ENCODE measurements at places on chromosomes 6 and 20.
A peak's percentile ranks its signal among the peaks of the same experiment; 100 is the strongest.

DNA sequence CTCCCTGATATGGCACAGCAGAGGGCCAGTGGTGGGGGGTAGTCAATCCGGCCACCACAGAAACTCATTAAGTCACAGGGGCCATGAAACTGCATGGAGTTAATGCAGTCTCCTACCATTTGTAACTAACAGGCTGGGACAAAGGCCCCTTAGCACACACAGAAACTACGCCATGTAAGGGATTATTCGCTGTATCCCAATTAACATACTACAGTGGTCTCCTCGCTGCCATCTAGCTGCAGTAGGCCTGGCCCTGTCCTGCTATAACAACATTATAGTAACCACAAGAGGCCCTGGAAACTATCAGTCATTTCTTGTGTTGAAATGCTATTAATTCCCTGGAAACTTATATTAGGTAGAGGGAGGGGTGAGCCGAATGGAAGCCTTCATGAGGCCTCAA, 72.3 kb upstream of the CCN2 start:
- DNase-seq: no peak

- DNase-seq: no peak
Observed at GRCh38 chr20:17932396-17932795, 36.2 kb downstream of the SNX5 start.

DNA sequence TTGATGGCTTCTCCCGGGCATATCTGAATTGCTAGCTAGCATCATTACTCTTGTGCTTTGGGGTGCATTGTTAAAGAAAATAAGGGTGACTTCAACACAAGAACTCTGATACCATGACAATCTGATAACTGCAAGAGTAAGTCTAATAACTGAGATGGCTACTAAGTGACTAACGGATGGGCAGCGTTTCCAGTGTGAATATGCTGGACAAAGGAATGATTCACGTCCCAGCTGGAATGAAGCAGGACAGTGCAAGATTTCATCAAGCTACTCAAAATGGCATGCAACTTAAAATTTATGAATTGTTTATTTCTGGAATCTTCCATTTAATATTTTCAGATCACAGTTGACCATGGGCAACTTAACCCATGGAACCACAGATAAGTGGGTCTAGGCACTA, 31.7 kb downstream of the MOXD1 start:
- no peak for DNase-seq

GRCh38 chr20:57429580-57430200, 38.5 kb downstream of the RBM38 start:
- no peak for DNase-seq

DNA sequence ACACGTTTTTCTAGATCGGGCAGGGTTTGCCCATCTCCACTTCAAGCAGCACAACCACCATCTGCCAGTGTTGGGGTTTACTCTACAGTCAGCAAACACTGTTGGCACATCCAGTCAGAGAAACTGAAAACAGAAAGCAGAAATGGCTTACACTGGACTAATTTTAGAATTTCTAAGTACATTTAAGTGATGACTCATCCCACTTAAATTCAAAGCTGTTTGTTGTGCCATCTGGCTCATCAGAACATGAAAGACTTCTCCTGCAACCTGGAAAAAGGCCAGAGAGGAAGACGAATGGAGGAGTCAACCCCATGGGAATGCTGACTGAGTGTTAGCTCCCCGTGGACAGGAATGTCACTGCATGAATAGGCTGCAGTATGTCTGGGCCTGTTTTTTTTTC, 21.8 kb downstream of the FAM209B start:
- DNase-seq: no peak

- DNase-seq: no peak
Observed at GRCh38 chr6:1280666-1281300, 31.1 kb upstream of the FOXQ1 start.

GRCh38 chr6:33860706-33861474, 57.1 kb upstream of the MLN start:
- no peak for DNase-seq

DNA sequence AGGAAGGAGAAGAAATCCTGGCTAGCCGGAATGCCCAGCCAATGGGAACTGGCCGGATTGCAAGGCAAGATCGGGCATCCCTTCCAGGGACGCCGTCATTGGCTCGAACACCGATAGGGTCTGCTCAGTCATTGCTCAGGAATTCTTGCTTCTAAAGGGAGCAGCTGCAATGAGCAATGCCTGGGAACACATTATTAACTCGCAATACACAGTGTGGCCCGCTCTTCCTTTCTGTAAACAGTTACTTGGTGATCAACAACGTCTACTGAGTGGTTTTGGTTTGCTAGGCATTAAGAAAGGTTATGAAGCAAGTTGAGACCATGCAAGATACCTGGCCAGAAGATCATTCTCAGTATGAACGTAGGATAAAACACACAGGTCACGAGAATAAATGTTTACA, 165.4 kb upstream of the CITED2 start:
- DNase-seq: no peak

- DNase-seq: no peak
Observed at GRCh38 chr20:50689864-50690649, 1.3 kb downstream of the RIPOR3 start.

- no peak for DNase-seq
Observed at GRCh38 chr6:99867026-99867425, 127.0 kb downstream of the MCHR2 start.

GRCh38 chr6:100417036-100417435, 47.7 kb downstream of the SIM1 start:
- no peak for DNase-seq

DNA sequence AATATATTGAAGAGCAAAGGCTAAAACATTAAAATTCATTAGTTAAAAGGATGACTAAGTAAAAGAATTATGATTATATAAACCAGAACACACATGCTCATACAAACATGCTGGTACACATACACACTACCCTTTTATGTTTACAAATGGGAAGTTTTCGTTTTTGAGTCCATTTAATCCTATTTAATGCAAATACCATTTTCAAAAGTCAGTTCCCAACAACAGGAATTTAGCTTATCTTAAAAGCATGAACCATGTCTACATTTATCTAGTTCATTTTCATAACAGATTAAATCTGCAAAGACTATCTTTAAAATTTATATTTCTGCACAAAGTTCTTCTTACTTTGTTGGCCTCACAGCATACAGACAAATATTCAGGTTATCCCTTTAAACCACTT, 42.5 kb downstream of the MAN1A1 start:
- no peak for DNase-seq

- DNase-seq: peak; percentile 49
Observed at GRCh38 chr6:137571854-137572253, 77.7 kb upstream of the OLIG3 start.

DNA sequence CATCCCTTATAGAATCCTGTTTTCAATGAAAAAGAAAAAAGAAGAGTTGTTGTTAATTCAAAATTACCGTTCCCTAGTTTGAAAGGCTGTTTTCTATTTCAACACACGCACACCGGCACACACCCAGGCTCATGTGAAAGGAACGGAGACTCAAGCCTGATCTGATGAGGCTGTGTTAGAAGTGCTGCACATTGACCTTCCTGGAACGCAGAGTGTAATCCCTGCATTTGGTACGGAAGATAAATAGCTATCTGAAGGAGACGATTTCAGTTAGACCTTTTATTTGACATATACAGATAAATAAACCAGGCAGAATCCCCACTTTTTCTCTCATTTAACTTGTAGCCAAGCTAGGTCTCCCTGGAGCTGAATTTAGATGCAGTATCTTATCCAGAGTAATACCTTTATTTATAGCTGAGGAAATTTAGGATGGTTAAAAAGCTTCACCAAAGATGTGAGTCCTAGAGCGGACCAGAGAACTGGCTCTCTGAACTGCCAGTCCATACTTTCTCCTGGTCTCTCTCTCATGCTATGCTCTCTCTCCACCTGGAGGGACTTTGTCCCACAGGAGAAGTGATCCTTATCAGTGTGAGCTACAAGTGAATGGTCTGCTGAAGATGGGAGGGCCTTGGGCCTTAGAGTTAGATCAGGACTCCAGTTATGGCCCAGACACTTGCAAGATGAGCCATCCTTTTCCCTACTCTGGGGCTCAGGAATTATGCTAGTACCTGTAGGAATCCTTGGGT, 30.6 kb downstream of the MAP3K4 start:
- no peak for DNase-seq

DNA sequence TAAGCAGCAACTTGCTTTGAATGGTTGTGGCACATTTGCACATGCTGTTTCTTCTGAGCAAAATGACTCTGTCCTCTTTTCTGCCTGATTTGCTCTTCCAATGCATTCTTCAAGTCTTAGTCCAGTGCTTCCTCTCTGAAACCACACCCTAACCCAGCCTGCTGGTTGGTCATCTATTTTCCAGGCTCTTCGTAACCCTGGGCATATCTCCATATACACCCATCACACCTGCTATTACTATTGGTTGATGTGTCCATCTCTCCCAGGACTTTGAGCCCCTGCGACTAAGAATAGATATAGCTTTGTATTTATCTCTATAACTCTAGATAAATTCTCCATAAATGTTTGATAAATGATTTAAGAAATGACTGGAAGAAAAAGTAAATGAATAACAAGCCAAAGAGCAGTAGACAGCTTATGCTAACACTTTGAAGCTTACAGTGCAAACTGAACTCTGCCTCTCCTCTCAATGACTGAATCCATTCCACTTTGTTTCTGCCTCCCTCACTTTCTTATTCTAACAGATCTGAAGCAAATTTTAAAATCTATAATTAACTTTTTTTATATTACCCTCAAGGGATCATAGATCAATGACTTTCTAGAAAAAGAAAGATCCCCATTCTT, 59.7 kb upstream of the NT5E start:
- no peak for DNase-seq

- peak; percentile 15 for DNase-seq
Observed at GRCh38 chr20:57680934-57681914, 28.6 kb downstream of the PMEPA1 start.

DNA sequence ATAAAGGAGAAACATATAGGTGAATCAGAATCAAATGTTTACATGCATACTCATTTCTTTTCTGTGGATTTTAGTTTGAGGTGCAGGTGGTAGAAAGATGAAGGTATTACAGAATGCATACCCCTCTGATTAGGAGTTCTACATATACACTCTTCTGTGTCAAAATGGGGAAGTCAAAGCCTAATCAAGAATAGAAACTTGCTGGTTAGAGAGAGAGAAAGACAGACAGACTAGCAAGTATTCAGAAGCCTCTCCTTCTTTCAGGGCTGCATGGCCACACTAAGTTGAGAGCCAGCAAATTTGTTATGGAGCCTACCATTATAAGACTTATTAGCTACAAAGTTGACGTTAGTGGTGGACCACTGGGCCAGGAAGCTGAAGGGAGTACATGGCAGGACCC, 358.3 kb upstream of the EYS start:
- DNase-seq: no peak

DNA sequence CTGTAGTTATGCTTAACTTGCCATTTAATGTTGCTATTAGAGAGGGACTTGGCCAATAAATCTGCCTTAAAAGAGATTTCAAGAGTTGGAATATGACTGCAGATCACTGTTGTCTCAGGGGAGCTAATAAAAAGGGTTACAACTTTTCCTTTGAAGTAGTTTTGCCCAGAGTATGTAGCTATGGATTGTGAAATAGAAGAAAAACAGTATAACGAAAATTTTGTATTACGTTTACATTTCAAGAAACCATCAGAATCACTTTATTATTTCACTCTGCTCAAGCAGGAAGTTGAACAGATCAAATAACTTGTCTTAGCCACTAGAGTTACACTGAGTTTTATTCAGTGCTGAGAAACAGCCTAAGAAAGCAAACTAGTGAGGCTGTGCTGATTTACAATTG, 3.0 kb upstream of the ZSCAN26 start:
- DNase-seq: no peak

DNA sequence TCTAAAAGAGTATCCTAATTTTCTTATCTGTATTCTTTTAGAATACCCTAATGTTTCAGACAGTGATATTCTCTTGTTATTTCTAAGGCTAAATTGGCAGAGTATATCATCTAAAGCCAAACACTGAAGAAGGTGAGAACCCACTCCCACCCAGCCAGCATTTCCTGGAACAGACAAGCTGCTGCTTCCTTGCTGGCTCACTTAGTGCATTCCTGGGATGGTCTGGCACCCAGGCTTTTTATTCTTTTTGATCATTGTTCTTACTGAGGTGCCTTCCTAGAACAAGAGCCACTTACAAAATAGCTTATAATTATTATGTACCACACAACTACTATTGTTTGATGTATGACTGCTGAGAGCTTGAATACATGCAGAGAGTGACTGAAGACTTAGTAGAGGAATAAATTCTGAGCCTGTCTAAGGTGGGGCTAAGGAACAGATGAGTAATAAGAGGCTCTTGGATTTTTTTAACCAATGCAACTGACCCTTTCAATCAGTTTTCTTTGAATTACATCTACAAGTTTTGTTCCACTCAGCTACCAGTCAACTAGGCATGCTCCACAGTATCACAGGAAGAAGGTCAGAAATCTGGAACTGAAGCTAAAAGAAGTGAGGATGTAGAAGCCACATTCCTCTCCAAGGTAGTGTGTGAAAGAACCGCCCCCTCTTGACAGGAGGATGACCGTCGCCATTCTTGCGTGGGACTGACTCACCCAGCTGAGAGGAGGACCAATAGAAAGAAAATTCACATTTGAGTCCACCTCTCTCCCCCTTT, 30.1 kb downstream of the PRPH2 start:
- DNase-seq: no peak

DNA sequence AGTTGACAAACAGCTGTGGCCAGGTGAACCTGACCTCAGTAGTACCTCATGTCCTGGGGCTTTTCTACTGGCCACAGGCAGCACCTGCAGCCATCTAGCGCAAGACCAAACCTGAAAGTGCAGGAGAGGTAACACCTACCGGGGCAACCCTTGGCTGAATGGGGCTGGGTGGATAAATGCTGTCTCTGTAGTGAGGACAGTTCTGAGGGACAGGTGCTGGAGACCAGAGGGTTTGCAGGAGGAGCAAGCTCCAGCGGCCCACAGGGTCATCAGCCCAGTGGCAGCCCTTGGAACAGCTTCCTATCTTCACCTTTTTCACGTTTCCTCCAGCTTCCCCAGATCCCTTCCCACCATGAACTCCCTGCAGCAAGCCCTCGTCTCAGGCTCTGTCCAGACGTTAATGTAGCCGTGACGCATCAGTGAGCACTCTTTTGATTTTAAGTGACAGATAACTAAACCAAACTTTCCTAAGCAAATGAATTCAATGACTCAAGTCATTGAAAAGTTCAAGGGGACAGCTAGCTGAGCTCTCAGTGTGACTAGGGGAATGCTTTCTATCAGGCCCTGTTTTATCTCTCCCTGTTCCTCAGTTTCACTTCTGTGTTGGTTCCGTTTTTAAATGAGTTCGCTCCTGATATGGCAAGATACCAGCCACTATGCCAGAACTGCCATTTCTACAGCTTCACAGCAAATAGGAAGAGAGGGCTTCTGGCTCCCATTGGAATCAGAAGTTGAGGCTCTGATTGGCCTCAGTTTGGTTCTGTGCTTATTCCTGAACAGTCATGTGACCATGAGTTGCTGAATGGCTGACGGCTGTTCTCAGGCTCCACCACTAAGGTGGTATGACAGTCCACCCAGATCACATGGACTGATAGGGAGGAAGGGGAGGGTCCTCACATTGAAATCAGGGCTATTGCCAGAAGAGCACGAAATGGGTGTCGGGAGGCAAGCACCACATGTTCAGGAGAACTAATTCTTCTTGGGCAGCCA, 12.1 kb upstream of the PFDN4 start:
- DNase-seq: no peak

- no peak for DNase-seq
Observed at GRCh38 chr6:134398453-134398852, 80.5 kb upstream of the SGK1 start.

Data from stimulated activated CD8-positive, alpha-beta memory T cell treated with anti-CD3 and anti-CD28 coated beads, Interleukin-15, amount 100 ng/mL, for 4 hours (primary cell).